Naive thymus-derived CD8-positive, alpha-beta T cell (primary cell): ENCODE measurements at places on chromosomes 13 and 19. TPM values are rescaled to one million over a fixed set of nuclear protein-coding genes. Genes with fewer than 3 reads are reported as not detected.

DNA sequence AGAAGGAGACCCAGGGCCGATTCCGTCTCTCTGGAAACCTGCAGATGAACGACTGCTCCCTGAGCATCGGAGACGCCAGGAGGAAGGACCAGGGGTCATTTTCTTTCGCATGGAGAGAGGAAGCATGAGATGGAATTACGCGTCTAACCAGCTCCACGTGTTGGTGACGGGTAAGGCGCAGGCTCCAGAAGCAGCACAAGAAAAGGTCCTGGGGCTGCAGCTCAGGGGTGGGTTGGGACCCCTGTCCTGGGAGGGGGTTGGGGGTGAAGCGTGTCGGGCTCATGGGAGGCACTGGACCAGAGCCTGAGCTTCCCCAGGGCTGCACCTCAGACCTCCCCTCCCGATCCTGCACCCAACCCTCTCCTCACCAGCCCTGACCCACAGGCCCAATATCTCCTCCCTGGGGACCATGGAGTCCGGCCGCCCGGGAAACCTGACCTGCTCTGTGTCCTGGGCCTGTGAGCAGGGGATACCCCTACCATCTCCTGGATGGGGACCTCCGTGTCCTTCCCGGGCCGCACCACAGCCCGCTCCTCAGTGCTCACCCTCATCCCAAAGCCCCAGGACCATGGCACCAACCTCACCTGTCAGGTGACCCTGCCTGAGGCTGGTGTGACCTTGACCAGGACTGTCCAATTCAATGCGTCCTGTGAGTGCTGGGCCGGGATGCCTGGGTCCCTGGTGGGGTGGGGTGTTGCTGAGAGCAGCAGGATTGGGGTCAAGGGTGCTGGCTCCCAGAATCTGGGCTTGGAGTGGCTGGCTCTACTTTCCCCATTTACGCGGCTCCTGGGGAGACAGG, 39.6 kb upstream of the CD33 start:
- no peak for DNase-seq

GRCh38 chr19:21098291-21098690, 16.3 kb downstream of the ZNF714 start:
- no peak for DNase-seq

DNA sequence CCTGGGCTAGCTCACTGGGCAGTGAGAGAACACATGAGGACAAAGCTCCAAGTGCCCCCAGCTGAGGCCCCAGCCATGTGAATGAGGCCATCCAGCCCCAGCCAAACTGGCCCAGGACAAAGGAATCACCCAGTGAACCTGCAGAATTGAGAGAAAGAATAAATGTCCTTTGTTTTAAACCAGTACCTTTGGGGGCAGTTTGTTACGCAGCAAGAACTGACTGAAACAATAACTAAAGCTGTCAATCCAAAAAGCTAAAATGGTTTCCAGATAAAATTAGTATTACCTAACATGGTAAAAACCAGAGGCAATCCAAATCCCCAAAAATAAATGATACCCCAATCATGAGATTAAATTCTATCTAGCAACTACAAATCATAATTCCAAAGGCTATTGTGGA, 69.6 kb downstream of the ZNF557 start:
- DNase-seq: no peak

DNA sequence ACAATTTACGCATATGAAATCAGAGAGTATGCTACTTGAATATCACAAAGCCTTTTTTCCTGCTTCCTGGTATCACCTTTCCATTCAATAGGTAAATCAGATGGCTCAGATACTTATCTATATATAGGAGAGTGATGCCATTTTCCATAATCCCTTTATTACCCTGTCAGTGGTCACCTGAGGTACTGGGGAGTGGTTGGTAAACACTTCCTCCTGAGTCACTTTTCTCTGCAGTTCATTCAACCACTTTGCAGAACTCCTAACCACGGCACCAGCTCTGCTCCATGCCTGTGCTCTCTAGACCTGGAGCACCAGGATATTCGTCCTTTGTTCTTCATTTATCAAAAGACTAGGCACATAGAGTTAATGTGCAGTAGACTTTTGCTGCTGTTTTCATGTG, 748.5 kb upstream of the KLHL1 start:
- DNase-seq: no peak

GRCh38 chr19:40280608-40281221, 4.4 kb downstream of the AKT2 start:
- DNase-seq: no peak

NLRP4 gene
- polyA plus RNA-seq: not detected

CGB2 gene
- polyA plus RNA-seq: not detected

DNA sequence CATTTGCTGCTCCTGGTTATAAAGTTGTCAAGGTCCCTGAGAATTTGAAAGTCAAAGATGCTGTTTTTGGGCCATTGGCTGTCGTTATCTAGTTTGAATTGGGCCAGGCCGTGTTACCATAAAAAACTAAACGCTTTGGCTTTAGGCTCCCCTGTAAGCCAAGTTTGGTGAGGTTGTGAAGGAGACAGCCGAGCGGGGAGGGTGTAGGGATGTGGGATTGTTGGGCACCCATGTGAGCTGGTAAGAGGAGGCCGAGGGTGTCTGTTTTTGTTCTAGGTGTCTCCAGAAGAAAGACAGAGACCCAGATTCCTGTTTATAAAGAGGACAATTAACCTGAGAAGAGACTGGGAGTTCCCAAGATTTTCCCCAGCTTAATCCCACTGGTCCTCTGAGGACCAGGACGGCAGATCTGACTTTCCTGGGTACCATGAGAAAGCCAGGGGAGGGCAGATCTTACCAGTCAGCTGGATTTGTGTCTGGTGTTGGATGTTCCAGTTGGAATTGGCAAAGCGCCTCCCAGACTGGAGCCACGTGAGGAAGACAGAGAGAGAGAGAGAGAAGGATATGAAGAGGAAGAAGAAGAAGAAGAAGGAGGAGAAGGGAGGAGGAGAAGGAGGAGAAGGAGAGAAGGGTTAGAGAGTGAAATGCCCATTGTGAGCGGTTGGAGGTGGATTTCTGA, 25.1 kb downstream of the TMEM255B start:
- no peak for DNase-seq

GRCh38 chr19:46067691-46068090, 26.9 kb upstream of the IGFL4 start:
- no peak for DNase-seq

DNA sequence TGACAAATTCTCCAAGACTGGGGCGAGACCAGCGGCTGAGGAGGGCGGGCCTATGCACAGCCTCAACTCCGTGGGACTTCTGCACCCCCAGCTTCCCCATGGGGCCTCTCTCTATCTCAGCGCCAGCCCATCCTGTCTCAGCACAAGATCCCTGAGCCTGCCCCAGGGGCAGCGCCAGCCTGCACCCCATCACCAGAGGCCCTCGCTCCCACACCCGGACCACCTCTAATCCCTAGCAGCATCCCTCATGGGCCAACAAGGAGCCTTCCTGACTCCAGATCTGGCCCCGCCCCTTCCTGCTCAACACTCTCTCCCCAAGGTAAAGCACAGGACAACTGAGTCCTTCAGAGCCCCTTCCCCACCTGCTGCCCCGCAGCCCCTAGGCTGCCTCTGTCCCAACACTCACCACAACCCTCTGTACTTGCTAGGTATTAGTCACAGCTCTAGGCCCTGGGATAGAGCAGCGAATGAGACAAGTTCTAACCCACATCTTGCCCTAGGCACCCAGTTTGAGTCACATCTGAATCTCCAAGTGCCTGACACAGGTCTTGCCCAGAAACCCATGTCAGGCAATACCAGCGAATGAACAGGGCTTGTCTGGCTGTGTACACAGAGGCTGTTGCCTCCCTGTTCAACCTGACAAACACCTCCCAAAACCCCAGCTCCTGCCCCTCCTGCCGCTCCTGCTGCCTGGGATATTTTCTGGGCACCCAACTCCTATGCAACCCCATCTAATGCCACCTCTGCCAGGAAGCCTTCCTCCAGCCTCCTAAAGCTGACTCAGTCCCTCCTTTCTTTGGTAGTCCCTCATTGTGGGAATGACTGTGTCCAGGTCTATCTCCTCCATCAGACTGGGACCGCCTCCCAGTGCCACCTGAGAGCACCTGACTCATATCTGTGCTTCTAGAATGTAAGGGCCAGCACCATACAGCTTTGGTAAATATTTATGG, 18.6 kb downstream of the GRIK5 start:
- no peak for DNase-seq

PROZ gene
- not detected for polyA plus RNA-seq

DNA sequence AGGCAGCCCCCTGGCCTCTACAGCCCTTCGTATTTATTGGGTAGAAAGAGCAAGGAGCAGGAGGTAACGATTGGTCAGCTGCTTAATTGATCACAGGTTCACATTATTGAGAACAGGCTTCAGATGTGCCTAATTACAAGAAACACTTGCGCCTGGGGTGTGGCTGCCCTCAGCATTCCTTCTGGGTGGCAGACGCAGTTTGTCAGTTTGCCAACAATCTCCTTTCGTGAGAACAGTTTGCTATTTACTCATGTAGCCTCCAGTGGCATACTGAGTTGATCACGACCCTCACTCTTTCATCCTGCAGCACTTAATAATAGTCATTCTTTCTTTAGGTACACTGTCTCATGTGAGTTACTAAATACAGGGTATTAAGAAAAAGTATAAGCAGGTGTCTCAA, 985.6 kb downstream of the SLITRK5 start:
- DNase-seq: no peak

GRCh38 chr13:39370554-39370953, 232.4 kb downstream of the LHFPL6 start:
- no peak for DNase-seq

- no peak for DNase-seq
Observed at GRCh38 chr13:49527123-49527522, 31.4 kb downstream of the PHF11 start.

TEX26 gene
- not detected for polyA plus RNA-seq

DNA sequence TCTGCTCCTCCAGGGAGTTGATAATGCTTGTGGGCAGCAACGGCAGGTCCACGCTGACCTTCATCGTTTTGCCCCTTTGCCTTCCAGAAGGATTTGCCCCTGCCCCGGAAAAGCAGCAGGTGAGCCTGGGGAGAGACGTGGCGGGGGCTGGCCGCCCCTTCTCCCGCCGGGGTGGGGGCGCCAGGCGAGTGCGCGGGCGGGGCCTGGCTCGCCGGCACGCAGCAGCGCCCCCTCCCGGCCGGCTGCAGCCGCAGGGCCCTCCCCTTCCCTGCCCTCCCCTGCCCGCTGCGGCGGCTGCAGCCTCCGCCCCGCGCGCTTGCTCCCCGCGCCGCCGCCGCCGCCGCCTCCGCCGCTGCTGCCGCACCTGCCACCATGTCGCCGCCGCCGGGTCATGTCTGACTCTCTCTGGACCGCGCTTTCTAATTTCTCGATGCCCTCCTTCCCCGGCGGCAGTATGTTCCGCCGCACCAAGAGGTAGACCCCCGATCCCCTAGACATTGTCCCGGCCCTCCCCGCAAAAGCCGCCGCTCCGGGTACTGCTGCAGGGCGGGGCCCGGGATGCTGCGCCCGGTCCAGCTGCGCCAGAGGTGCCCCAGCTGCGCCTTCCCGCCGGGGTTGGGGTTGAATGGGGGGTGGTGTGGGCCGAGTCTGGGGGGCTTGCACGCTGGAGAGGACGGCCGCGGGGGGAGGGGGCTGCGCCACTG, at the start of gene MAST1:
Gene MAST1 (plus strand): TSS at position 334 of the 704 bp plus-strand sequence. CDS start 58 bp downstream, at position 392.
- DNase-seq: peak; percentile 25

DNA sequence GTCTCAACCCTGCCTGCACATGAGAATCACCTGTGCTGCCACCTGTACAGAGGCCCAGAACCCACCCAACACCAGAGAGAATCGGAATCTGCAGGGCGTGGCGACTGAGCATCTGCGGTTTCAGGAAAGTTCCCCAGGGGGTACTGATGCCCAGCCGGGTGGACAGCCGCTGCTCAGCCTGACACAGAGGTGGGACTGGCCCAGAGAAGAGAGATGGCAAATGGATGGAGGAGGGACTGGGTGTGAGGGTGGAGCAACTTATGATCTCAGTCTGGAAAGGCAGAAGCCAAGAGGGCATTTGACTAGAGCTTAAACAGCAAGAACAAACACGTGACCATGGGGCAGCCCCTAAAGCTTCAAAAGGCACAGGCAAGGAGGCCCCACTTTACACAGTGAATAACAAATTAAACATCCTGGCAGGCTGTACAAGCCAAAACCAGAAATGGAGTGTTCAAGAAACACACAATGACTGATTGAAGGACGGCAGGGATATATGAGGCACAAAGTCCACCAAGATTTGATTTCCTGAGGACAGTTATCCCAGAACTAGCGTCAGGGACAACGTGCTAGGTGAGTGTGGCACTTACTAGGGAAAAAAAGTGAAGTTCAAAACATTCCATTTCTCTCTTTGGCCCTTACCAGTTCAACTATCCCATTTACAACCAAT, 3.1 kb downstream of the RANBP3 start:
- peak; percentile 35 for DNase-seq

DNA sequence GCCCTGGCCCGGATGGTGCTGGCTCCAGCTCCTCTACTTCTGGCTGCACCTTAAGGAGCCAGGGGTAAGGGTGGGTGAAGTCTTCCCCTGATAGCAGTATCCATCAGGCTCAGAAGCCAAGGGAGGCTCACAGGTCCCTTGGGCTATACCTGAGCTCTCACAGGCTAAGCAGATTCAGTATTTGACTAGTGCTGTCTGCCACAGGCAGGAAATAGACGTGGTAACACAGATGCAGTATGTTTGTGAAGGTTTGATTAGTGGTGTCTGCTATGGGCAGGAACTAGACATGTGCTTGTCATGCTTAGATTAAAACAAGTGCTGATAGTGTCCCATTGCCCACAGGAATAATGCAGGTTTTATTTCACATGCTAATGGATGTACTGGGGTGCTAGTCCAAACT, 4.0 kb downstream of the SYT5 start:
- DNase-seq: no peak

- no peak for DNase-seq
Observed at GRCh38 chr13:20217168-20217567, 15.0 kb downstream of the GJB6 start.

COLGALT1 gene
- 17.1 TPM for polyA plus RNA-seq

GRCh38 chr13:94968040-94968756, 255.9 kb upstream of the SOX21 start:
- DNase-seq: no peak

ZNF729 gene
- polyA plus RNA-seq: not detected

GRCh38 chr19:13172346-13173138, 22.3 kb downstream of the IER2 start:
- peak; percentile 54 for DNase-seq

GRCh38 chr13:24851546-24851945, 87.6 kb downstream of the RNF17 start:
- no peak for DNase-seq

GJB2 gene
- polyA plus RNA-seq: not detected

DNA sequence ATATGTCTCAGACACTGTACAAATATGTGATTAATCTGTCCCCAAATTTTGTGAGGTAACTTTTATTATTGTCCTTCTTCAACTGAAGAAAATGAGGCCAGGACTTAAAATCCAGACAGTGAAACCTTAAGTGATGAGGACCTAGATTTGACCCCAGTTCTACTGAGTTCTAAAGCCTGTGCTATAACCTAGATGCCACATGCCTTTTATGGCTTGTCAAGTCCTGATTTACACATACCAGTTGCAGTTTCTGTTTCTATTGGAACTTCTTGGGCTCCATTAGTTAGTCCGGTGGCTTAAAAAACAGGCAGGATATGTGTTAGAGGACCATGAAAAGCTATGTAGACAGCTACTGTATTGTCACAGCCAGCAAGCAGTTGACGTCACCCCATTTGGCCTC, 436.5 kb upstream of the KLHL1 start:
- DNase-seq: no peak

PDX1 gene
- not detected for polyA plus RNA-seq

RNF225 gene
- polyA plus RNA-seq: not detected

GRCh38 chr19:33343859-33344572, 29.5 kb upstream of the CEBPG start:
- DNase-seq: no peak

- no peak for DNase-seq
Observed at GRCh38 chr19:2027361-2027760, 11.8 kb upstream of the BTBD2 start.

- no peak for DNase-seq
Observed at GRCh38 chr13:57857945-57858344, 226.4 kb downstream of the PCDH17 start.
